ENCODE measurements at places on chromosomes 5 and 9.

DNA sequence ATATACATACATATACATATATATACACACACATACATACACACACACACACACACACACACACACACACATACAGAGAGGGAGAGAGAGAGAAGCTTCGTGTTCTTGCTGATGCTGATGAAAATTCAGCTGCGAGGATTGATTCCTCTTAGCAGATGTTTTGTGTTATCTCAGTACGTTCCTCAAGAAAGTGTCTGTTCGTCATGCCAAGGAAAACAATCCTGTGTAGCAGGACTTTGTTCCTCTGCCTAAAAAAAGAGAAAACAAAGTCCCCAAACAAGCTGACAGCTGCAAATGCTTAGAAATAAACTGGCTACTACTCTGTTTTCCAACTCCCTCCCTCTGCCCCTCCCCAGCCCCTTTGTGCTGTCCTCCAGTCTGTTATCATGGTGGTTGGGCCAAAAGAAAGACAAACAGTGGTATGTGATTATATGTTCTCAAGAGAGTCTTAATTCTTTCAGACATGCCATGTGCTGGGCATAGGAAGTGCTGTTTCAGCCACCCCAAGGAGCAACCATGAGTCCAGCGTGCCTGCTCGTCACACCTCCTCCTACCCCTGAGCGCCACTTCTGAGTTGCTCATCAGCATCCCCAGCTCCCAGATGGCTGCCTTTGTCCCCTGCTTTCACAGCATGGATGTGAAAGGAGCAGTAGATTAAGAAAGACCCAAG lies 71.5 kb upstream of the EQTN start:
- no peak for ATAC-seq

GRCh38 chr5:127320032-127320965 lies 29.7 kb downstream of the MEGF10 start:
- no peak for ATAC-seq

DNA sequence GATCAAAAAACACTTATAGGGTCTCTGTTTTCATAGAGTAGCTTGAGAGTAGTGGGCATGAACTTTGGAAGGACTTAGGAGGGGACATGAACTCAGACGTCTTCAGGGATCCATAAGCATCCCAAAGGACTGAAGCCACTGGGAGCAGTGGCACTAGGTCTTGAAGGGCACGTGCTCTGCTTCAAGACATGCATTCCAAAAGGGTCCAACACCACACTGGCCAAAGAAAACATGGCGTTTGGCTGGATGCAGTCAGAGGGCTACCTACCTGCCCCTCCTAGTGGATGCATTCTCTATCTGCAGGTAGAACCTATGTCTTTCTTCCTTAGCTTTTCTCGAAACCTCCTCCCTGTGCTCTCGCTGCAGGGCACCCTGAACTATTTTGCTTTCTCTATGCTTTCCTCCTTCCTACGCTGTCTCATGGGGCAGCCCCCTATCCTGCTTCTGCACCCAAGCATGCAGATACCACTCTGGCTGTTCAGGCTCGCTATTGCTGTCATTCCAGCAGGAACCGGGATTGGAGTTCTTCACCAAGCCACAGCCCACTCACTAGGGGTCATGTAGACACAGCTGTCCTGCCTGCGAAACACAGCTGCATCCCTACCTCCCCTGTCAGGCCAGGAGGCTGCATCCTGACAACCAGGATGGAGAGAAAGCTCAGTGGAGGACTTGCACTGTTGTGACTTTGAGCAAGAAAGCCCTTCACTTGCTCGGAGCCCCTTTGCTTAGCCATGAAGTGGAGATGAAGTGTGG lies 11.9 kb downstream of the FAM240B start:
- ATAC-seq: no peak

- peak; percentile 42 for ATAC-seq
Observed at GRCh38 chr5:152532714-152533113, 127.6 kb upstream of the NMUR2 start.

- peak; percentile 89 for ATAC-seq
Observed at GRCh38 chr9:69168709-69169217, 5.3 kb upstream of the TJP2 start.

GRCh38 chr5:173796721-173797495 lies 91.2 kb upstream of the CPEB4 start:
- no peak for ATAC-seq

DNA sequence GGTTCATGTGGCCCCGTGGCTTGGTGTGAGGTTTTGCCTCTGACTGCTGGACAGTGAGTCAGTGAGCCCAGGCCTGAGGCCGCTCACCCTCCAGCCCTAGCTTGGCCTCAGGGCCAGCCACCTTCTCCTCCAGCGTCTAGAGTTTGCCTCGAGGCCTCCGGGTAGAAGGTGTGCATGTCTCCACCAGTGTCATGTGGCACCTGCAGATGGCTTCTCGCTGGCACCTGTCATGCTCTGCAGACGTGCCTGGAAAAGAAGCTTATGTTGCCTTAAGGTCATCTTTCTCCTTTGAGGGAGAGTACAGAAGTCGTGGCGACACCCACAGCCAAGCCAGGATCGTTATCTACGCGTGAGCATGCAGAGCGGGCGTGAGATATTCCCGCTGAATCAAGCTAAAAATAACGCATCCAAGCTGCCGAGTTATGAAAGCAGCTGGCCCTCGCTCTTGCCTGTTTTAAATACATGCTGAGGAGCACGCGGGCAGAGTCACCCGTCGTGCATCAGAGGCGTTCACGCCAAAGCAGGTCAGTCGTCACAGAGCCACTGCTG lies 79.7 kb upstream of the FCN2 start:
- ATAC-seq: no peak

GRCh38 chr5:143156572-143156971 lies 246.9 kb downstream of the NR3C1 start:
- peak; percentile 18 for ATAC-seq

DNA sequence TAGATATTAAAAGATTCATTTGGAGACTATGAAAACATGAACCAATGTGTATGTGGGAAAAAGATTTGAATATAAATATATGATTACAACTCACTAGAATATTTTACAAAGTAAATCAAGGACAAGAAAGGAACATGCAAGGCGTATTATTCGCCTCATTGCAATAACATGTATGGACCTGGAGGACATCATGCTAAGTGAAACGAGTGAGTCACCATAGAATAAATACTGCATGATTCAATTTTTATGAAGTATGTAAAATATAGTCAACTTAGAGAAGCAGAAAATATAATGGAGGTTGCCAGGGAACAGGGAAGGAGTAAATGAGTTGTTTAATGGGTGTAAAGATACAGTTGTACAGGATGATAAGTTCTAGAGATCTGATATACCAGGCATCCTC lies 4.9 kb downstream of the TXNDC8 start:
- ATAC-seq: peak; percentile 77

- no peak for ATAC-seq
Observed at GRCh38 chr9:18352711-18353110, 121.2 kb upstream of the ADAMTSL1 start.

- ATAC-seq: no peak
Observed at GRCh38 chr5:39816156-39816845, 391.5 kb upstream of the DAB2 start.

DNA sequence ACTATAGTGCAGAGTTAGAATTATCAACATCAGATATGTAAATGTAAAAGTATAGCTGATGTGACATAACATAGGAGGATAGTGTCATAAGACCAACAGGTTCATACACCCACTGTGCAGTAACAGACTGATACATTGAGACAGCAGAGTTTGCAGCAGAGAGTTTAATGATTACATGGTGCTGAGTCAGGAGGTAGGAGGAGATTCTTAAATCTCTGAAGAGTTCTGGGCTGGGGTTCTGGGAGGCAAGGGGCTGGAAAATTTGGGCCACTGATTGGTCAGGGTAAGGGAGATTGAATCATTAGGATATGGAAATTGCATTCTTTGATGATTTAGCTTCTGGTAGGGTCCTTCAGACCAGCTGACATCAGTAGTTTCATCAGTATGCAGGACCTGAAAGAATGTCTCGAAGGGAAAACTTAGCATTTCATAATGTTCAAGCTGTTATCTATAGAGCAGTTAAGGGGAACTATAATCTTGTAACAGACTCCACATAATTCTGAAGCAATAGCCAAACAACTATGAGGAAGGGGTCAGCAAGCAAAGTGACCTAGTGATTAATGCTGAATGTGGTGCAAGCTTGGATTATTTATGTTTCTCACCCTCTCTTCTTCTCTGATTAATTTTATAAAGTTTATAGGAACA lies 35.6 kb downstream of the CCL28 start:
- no peak for ATAC-seq

Measured in esophagus mucosa (tissue), 1 donor.